Putamen (tissue), 1 donor: ENCODE measurements at places on chromosomes 3 and 15.

- no peak for DNase-seq
Measured at GRCh38 chr3:115040673-115041286, 106.3 kb downstream of the ZBTB20 start.

DNA sequence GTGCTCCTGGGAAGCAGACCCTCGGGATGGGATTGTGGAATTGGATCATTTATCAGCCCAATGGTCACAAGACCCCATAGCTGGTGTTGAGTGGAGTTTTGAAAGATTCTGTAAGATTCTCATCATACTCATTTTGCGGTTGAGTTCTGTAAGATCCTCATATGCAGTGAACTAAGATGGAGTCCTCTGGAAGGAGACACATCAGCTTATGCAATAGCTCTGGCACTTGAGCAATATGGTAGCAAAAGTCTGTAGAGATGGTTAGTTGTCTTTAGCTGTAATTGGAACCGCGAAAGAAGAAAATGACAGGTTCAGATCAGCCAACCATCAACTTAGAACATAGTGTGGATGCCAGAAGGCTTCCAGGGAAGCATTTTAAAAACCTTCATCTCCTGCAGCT lies 184.5 kb upstream of the TSC22D2 start:
- no peak for DNase-seq

GRCh38 chr3:114973536-114973935 lies 173.6 kb downstream of the ZBTB20 start:
- DNase-seq, result peak; percentile 25

DNA sequence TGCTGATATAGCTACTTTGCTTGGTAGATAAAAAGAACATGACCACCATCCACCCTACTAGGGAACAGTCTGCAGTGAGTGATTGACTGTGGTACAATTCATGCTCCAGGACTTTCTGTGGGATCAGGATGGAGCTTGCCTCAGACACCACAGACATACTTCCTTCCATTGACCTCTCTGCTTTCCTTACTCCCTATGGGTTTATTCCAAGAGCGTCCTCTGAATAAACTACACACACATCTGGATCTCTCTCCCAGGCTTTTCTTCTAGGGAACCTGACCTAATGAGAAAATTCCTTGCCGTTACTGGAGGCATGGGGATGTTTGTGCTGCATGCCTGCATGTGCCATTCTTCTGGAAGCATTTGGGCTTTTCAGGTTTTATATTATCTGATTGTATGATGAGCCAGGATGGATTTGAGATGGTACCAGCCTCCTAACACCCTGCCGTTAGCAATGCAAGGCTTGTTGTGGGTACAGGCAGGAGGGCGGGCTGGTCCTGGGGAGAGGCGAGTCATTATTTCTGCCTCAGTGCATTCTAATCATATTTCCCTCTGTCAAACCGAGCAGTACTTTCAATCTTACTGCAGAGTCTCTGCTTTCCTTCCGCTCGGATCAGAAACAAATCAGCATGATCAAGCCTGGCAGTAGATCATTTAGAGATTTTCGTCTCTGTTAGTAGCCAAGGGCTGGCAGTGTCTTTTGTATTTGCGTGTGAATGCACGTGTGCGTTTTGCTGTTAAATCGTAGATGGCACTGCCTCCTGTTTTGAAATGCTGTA lies 279.2 kb downstream of the PDCD6IP start:
- DNase-seq, result no peak

- peak; percentile 52 for DNase-seq
Measured at GRCh38 chr15:70488002-70488605, 275.3 kb downstream of the UACA start.

- DNase-seq, result no peak
Measured at GRCh38 chr3:137163958-137164357, 206.2 kb downstream of the IL20RB start.

GRCh38 chr3:377158-377561 lies 180.6 kb downstream of the CHL1 start:
- DNase-seq, result no peak

GRCh38 chr3:63864008-63864964 lies 619 bp downstream of the ATXN7 start:
- DNase-seq, result peak; percentile 15

DNA sequence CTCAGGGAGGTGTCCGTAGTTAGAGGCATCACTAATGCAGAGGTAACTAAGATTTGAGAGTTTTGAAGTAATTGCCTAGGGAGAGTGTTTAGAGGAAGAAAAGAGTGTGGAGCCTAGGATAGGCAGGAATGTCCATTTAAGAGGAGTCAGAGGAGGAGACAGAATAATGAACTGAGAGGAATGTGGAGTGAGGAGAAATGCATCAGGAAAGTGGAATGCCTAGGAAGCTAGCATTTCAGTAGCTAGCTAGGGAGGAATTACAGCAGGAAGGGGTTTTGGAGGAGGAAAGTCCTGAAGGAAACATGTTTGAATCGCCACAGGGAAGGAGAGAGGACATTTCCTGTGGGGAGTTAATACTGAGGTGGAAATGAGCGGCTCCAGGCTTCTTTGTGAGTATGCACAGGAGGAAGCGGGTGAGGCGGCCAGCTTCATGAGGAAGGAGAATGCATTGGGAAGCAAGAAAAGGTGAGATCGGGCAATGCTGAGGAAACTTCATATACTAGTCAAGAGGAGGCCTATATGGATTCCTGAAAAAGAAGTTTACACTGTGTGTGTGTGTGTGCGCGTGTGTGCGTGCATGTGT lies 154.3 kb downstream of the TMEM108 start:
- DNase-seq, result no peak

DNA sequence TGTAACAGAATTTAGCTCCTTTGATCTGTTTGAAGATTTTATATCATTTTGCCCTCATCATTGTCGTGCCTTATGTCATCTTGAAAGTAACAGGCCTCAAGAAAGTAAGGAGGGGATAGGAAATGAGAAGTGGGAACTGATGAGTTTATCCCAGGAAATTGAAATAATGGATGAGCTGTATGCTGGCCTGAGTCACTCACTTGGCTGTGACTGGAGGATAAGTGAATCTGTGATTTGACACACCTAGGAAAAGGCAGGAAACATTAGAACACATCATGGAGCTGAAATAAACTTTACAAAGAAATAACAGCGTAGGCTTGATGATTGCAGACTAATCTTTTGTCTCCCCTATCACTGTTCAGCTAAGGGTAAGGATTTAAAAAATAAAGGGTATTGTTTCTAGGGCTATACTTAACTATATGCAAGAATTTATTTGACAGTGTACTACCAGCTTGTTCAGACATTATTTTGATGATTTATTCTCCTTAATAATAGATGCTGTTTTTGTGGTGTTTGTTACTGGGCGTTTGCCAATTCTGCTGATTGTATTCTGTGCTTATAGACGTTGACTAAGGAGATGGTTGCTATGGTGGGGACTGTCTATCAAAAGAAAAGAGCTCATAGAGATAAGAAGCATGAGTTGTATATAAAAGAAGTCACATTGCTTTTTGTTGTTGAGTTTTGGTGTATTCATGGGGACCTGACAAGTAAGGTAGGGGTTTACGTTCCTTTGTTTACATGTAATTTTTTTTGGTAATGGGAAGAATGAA lies 105.6 kb upstream of the ROPN1 start:
- no peak for DNase-seq

DNA sequence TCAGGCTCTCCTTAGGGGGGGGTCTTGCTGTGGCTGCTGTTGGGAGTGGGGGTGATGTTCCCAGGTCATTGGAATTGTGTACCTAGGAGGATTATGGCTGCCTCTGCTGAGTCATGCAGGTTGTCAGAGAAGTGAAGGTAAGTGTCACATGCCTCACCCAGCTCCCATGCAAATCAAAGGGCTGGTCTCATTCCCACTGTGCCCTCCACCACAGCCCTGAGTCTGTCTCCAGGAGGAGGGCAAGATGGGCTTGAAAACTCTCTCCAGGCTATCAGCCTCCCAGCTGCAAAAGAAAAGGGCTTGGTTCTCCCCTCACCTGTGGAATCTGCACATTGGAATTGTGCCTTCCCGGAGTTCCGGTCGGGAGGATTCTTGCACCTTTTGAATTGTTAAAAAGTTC lies 580.5 kb downstream of the NSUN3 start:
- DNase-seq, result no peak

- DNase-seq, result peak; percentile 43
Measured at GRCh38 chr3:126959921-126960603, 22.9 kb upstream of the PLXNA1 start.

DNA sequence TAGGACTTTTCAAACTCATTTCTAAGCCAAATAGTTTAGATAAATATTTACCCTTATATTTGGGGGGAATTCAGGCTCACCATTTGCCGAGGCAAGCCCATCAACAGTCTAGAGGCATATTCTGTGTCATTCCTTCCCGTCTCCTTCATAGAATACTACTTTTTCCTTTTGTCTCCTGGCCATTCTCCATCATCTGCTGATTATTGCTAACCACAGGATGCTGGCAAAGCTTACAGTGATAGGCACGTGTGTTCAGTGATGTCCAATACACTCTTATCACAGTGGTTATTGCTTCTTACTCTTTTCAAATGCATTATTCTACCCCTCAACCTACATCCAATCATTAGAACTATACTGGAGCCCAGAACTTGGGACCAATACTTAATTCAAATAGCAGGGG lies 130.6 kb upstream of the ZBED2 start:
- DNase-seq, result no peak

DNA sequence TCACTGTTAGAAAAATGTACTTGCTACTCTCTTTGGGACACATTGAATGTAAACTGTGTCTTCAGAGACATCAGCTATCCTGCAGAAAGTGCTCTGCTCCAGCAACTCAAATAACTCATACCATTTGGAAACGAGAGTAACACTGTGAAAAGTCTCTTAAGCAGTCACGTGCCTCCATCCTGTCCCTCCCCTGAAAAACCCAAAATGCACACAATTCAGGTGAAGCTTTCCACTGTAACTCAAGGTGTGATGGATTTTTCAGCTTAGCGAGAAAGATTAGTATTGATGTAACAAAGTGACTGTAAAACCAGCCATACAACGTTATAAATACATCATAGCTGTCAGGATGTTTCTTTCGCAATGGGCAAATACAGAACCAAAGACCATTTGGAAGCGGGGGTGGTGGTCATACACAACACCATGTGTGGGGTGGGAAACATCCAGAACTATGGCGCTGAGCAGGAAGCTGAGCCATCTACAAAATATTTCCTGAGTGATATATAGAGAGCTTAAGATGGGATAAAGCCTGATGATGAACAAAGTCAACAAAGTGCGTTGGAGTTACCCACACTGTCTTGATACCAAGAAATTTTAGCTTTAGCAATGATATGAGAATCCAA lies 332.3 kb downstream of the FOXP1 start:
- no peak for DNase-seq

- peak; percentile 62 for DNase-seq
Measured at GRCh38 chr3:27521179-27521871, 37.1 kb upstream of the SLC4A7 start.

- DNase-seq, result peak; percentile 49
Measured at GRCh38 chr15:43903864-43904290, 77.1 kb downstream of the WDR76 start.

GRCh38 chr3:107217172-107217571 lies 160.1 kb upstream of the CCDC54 start:
- no peak for DNase-seq

DNA sequence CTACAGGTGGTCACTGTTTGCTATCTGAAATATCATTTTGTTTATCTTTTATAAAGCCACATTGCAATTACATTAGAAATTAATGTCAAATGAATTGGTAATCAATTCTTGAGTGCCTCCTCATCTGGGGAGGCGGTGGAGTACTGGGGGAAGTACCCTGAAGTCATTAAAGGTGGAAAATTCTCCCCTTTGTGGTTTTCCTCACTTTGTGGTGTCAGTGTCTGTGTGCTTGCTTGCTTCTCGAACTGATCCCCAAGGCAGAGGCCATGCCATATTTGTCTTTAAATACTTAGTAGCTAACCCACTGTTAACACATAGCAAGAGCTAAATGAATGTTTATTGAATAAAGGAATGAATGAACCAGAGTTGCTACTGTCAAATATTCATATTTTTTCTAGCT lies 40.5 kb upstream of the CCK start:
- no peak for DNase-seq

DNA sequence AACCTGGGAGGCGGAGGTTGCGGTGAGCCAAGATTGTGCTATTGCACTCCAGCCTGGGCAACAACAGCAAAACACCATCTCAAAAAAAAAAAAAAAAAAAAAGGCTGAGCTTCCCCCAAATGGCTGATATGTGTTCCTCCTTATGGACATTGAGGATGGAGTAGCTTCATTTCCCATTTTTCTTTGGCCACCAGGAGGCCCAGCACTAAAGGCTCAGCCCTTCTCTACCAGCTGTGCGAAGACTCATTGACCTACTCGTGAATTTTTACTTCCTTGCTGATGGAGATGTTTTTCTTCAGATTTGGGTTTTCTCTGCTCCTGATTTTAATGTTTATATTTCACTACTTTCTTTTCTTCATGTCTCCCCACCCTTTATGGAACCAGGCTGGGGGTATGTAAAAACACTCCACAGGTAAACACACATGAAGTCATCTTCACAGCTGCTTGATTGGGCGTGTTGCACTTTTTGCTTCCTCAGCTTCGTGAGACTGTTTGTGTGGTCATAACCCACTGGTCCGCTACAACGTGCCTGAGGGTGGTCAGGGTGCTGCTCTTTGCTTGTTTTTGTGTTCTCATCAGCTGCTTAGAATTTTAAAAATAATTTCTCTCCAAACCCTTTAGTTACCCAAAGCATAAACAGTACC lies 13.5 kb downstream of the SEMA4B start:
- DNase-seq, result no peak

- DNase-seq, result no peak
Measured at GRCh38 chr3:41144631-41145030, 54.7 kb upstream of the CTNNB1 start.

DNA sequence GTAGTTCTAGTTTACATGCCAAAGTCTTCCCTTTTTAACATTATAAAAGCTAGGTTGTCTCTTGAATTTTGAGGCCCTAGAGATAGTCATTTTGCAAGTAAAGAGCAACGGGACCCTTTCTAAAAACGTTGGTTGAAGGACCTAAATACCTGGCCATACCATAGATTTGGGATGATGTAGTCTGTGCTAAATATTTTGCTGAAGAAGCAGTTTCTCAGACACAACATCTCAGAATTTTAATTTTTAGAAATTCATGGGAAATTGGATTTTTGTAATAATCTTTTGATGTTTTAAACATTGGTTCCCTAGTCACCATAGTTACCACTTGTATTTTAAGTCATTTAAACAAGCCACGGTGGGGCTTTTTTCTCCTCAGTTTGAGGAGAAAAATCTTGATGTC lies 21.3 kb downstream of the SLC35A5 start:
- no peak for DNase-seq

DNA sequence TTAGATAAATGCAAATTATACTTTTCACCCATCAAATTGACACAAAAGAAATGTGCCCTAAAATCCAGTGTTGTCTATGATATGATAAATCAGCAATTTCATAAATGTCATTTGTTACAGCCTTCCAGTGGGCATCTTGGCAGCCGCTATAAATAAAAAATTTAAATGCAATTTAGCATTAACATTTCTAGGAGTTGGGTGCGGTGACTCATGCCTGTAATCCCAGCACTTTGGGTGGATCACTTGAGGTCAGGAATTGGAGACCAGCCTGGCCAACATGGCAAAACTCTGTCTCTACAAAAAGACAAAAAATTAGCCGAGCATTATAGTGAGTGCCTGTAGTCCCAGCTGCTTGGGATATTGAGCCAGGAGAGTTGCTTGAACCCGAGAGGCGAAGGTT lies 65.9 kb upstream of the POMGNT2 start:
- no peak for DNase-seq

GRCh38 chr15:77144026-77144425 lies 73.1 kb upstream of the TSPAN3 start:
- DNase-seq, result no peak

GRCh38 chr15:26891448-26892181 lies 24.8 kb downstream of the GABRA5 start:
- peak; percentile 73 for DNase-seq

- DNase-seq, result no peak
Measured at GRCh38 chr3:106805625-106806024, 571.6 kb upstream of the CCDC54 start.

- DNase-seq, result no peak
Measured at GRCh38 chr15:53437985-53438841, 321.2 kb downstream of the WDR72 start.
